ENCODE measurements at places on chromosomes 4 and X.

GRCh38 chr4:76028350-76028765 lies 5.1 kb upstream of the CXCL10 start:
- no peak for DNase-seq

DNA sequence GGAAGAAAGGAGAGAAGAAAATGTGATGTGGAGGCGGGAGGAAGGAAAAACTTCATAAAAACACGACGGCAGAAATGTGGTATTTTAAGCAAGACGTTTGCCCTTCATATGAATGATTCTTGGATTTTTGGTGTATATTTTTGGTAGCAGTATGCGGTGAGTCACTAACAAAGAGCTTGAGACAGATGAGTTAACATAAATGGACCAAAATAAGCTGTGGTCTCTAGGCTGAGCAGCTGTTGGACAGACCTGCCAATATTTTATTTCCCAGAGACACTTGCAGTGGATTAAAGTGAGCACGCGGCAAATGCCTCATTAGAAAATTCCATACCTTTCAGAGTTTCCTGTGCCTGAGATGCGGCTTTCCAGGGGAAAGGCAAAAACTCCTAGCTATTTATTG lies 43.1 kb upstream of the RPS6KA3 start:
- DNase-seq, result peak; percentile 77

DNA sequence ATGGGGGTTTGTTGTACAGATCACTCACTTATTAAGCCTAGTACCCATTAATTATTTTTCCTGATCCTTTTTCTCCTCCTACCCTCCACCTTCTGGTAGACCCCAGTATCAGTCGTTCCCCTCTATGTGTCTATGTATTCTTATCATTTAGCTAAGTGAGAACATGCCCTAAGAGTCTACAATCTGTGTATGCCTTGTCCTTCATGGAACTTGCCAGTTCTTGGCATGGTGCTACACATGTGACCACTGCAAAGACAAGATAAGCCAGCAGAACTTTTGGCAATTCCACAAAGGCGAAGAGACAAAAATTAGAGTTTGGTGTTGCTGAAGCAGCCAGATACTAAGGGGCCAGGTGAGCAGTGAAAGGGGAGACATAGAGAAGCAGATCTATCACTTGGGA lies 101.3 kb downstream of the CORIN start:
- DNase-seq, result no peak

DNA sequence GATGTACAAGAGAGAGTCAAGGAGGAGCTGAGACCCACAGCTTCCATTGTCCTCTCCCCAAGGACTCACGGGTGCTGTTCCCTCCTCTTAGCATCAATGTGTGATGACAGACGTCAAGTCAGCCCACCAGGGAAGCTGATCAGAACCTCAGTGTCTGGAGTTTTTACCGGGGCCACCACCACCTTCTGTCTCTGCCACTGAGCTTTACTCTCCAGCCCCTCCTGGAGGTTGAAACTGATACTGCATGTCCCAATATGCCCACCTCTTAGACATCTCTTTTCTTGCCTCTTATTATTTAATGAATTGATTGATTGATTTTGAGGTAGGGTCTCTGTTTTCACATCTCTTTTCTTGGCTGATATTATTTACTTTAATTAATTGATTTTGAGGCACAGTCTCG lies 10.3 kb upstream of the AKAP17A start:
- peak; percentile 18 for DNase-seq

- DNase-seq, result peak; percentile 0
These were observed 706 bp upstream of the CSTF2 start for GRCh38 chrX:100819534-100819836.

GRCh38 chr4:19346636-19347035 lies 905.1 kb upstream of the SLIT2 start:
- DNase-seq, result peak; percentile 38

DNA sequence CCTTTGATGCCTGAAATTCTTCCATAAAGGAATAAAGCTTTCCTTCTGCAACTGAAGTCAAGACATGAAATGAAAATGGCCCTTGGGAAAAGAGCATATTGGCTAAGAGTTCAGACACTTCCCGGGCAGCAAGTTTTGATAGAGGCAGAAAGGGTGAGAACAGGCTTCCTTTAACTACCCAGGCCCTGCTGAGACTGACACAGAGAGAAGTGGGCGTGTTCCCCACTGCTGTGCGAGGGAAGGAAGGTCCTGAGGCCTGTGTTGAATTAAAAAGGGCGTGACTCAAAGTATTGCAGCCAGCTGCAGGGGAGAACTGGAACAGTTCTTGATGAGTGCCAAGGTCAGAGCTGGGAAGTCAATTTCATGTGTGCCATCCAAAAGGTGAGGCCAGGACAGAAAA lies 33.9 kb upstream of the ADGRG2 start:
- peak; percentile 12 for DNase-seq

DNA sequence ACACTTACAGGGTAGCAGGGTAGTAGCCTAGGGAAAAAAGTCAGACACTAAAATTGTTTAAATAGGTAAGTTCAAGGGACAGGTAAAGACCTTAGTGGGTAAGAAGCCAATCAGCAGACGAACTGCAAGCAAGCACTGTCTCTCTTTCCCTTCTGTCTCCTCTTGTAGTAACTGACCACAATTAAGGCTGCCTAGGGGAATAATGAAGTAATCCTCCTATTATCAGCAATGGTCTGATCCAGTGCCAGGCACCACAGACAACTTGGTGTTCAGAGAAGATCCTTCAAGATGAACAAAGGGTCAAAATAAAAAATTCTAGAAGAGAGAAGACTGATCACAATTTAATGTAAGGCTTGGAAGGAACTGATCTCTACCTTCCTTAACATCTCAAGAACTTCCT lies 62.9 kb downstream of the ELOVL6 start:
- DNase-seq, result no peak

- DNase-seq, result no peak
These were observed 140.2 kb upstream of the TBL1X start for GRCh38 chrX:9324676-9325075.

- no peak for DNase-seq
These were observed 75.9 kb upstream of the AFAP1 start for GRCh38 chr4:8015512-8015911.

DNA sequence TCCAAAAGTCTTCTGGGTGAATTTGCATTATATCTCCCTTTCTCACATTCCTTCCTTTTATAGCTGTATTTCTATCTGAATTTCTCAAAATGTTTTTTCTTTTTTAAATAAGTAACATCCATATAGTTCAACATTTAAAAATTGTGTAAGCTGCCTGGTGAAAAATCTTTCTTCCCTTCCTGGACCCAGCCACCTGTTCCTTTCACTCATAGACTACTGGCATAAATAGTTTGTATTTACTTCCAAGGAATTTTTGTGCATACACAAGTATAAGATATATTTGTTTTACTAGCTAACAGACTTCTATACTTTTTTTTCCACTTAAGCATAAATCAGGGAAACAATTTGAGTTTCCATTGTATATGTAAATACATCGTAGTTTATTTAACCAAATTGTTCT lies 35.7 kb downstream of the PACRGL start:
- DNase-seq, result no peak

All from fibroblast of upper back skin (primary cell).